Activated T-cell treated with anti-CD3 and anti-CD28 coated beads, Interleukin-2, amount 50 U/mL, for 72 hours (primary cell): ENCODE measurements at places on chromosomes 3 and 15. TPM values are rescaled to one million over a fixed set of nuclear protein-coding genes. Genes with fewer than 3 reads are reported as not detected.

Gene RBSN
- 15.4 TPM for total RNA-seq

Gene GATA2
- total RNA-seq = 2.9 TPM

Gene IL5RA
- 1.5 TPM for total RNA-seq

GRCh38 chr3:4309491-4310128 is 6.4 kb downstream of the SETMAR start:
- no peak for DNase-seq

Gene MORC1
- not detected for total RNA-seq

- no peak for DNase-seq
Measured at GRCh38 chr3:115403786-115404185, 219.5 kb upstream of the GAP43 start.

GRCh38 chr3:168327856-168328255 is 232.1 kb upstream of the GOLIM4 start:
- DNase-seq = no peak

- DNase-seq = no peak
Measured at GRCh38 chr3:107665351-107665750, 142.6 kb downstream of the BBX start.

GRCh38 chr3:175655351-175655750 is 796.2 kb downstream of the NAALADL2 start:
- DNase-seq = no peak

DNA sequence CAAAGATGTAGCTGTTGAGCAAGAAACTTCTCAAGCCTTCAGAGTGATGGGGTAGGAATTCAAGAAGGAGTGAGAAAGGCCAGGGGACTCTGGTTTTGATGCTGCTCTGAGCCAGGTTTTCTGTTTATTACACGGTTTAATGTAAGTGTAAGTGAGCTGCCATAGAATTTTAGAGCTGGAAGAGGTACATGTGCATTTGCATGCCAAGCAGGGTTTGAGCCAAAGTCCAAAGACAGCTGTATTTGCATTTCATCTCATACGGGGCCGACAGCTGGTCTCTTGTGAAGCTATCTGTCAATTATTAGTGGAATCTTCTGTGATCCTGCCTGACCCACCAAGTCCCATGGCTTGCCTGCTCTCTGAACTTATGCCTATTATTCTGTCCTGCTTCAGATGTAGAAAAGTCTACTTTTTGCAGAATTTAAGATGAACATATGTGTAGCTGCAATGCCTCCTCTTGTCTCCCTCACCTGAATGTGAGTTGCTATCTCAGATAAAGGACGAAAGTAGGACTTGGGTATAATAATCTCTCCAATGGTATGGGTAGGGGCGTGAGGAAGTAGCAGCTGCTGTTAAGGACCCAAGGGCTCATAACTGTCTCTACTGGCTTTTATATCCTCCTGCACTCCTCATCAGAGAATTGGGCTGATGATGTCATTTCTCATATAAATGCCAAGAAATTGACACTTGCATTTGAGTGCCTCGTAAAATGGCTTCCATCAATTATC is 160.0 kb downstream of the SQOR start:
- no peak for DNase-seq
